Lower leg skin (tissue), 4 donors: ENCODE measurements at places on chromosomes 6 and 20. TPM values are rescaled to one million over a fixed set of nuclear protein-coding genes. Genes with fewer than 3 reads are reported as not detected.
A peak's percentile ranks its signal among the peaks of the same experiment; 100 is the strongest.

SMIM26 gene
- total RNA-seq = 164 TPM

GRCh38 chr20:19515074-19515473 is 243.0 kb upstream of the RIN2 start:
- peak; percentile 1 for DNase-seq

PPP1R3D gene
- 16.0 TPM for total RNA-seq

CD24 gene
- 166 TPM for total RNA-seq

DNA sequence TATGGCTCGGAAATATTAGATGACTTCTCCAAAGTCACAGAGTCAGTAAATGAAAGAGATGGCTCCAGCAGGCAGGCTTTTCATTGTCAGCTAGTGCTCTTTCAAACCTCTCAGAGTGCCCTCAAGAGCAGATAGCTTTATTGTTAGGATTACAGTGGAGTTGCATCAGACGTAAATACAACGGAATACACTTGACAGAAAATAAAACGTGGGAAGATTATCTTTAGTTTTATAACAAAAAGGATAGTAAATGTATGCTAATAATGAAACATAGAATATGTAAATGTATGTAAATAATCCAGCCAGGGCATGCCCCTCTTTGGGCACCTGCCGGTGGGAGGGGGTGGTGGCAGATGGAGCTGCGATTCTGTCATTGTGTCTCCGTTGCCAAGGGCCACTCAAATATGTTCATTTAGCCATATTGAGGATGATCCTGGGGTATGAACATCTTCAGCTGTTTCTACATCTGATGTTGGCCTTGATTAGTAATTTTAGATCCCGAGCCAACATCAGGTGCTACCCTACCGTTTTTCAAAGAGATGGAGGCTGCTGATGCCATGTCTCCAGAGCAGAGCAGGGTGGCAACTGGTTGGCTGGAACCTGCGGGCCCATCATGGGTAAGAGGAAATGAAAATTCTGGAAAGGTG is 358.3 kb upstream of the SULF2 start:
- no peak for DNase-seq

GRCh38 chr6:35370124-35370741 is 27.9 kb downstream of the PPARD start:
- DNase-seq = peak; percentile 95
